T-helper 1 cell treated with Interleukin-12 subunit alpha and Interleukin-12 subunit beta and Interleukin-4 antibody, amounts not matched to agents 30 ng/mL and 1 ng/mL, for 36 hours (primary cell): ENCODE measurements at places on chromosomes 1 and 21. TPM values are rescaled to one million over a fixed set of nuclear protein-coding genes. Genes with fewer than 3 reads are reported as not detected.

TRABD2B gene
- not detected in 2 replicates for total RNA-seq

ARHGEF16 gene
- total RNA-seq, result not detected in 2 replicates

LACTBL1 gene
- not detected in 2 replicates for total RNA-seq

LCE3E gene
- not detected in 2 replicates for total RNA-seq

NBPF4 gene
- 0.22 and 0.51 TPM in 2 replicates for total RNA-seq

GBP7 gene
- total RNA-seq, result not detected in 2 replicates

ATAD3C gene
- total RNA-seq, result 0.56 and 1.5 TPM in 2 replicates

DENND1B gene
- total RNA-seq, result 27.8 and 27.9 TPM in 2 replicates

OR2T3 gene
- total RNA-seq, result not detected in 2 replicates

VHLL gene
- total RNA-seq, result not detected in 2 replicates

ADSS2 gene
- 55.5 and 58.4 TPM in 2 replicates for total RNA-seq

TDRD5 gene
- not detected in 2 replicates for total RNA-seq
